ENCODE measurements at places on chromosomes 5 and 9.

GRCh38 chr5:88976914-88977313, 93.9 kb upstream of the MEF2C start:
- DNase-seq = no peak

DNA sequence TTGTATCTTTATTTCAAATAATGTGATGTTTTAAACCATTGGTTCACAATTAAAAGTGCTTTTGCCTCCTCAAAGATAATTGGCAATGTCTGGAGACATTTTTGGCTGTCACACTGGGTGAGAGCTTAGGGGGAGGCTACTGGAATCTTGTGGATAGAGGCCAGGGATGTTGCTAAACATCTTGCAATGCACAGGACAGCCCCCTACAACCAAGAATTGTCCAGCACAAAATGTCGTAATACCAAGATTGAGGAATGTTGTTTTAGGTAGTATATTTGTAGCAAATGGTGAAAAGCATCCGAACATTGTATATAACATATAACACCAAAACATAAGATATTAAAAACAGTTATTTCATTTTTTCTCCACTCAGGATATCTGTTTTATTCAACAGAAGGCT, 99.8 kb downstream of the SLC44A1 start:
- DNase-seq = no peak

GRCh38 chr5:3355126-3355525, 240.5 kb upstream of the IRX1 start:
- no peak for DNase-seq

DNA sequence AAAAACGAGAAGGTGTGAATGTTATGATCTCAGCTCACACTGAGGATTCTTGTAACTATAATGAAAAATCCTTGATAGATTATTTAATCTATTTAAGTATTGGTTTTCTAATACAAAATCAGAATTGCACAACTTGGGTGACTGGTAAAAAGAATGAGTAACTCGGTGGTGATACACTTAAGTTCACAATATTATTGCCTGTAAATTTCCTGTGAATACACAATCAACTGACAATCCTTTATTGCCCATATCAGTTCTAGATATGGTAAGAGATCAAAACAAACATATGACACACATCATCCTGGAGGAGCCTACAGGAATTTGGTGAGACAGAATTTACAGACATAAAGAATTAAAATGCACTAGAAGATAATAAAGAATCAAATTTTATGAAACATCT, 14.1 kb upstream of the LURAP1L start:
- no peak for DNase-seq

- no peak for DNase-seq
Observed at GRCh38 chr9:97675655-97676054, 21.5 kb downstream of the XPA start.

GRCh38 chr5:179135006-179135405, 74.8 kb downstream of the ZNF354C start:
- DNase-seq = no peak

DNA sequence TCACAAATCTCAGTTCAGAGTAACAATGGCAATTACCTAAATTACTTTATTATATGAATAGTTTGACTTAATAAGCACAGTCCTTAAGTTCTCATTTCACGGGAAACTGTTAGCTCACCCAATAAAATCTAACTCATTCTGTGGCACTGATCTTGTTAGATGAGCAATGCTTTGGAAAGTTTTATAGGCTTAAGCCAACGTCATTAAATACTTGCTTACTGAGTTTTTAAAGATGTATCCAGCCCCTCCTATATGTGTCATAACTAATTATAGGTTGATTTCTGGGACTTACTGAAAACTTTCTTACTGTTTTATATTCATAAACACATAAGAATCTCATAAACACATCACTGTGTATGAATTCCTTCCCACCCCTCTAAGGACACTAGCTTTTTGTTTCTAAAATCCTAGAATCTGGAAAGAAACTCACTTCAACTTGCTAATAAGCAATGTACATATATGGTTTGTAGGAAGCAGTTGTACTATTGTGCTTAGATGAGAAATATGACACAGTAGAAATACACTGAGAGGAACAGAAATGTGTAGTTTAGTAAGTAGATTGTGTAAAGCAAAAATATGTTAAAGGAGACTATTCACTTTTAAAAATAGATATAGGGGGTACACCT, 14.1 kb upstream of the MARCOL start:
- no peak for DNase-seq

- DNase-seq = no peak
Observed at GRCh38 chr9:89444274-89444673, 53.6 kb downstream of the SEMA4D start.

DNA sequence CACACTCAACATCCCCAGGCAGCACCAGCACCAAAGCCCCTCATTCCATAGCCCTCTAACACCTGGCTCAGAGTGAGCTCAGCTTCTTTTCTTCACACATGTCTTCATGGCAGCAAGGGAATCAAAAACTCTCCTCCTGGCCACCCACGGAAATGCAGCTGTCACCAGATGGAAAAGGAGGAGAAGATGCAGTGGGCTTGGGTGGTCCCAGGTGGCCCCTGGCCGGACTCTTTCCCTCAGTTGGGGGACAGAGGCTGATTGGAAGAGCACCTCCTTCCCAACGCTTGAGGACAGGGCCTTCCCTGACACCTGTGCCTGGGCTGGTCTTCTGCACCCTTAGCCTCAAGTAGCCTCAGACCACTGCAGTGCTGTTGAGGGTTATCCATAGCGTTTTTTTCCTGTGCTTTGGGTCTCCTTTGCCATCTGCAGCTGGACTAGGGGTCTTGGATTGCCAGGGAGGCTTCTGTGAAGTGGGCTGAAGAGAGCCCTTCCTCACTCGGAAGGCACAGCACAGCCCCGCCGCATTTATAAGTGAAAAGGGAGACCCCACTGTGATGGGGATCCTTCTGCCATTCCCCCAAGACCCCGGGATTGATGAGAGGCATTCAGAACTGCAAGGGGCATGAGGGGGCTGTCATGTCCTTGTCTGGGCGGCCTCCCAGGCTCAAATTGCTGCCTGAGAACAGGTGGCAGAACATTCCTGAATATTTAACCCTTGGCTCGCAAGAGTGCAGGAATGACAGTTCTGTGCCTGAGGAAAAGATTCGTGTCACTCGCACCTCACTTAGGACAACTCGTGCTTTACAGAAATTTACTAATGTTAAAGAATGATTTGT, 200.0 kb downstream of the AUH start:
- DNase-seq = no peak

- DNase-seq = peak; percentile 69
Observed at GRCh38 chr5:151157426-151158286, at the start of gene ANXA6. Gene ANXA6 (minus strand): TSS chr5:151157779. CDS start chr5:151147901, 9,878 bp downstream.

GRCh38 chr5:53425687-53426511, 54.5 kb upstream of the FST start:
- no peak for DNase-seq

- no peak for DNase-seq
Observed at GRCh38 chr5:148805326-148806290, 20.8 kb upstream of the ADRB2 start.

DNA sequence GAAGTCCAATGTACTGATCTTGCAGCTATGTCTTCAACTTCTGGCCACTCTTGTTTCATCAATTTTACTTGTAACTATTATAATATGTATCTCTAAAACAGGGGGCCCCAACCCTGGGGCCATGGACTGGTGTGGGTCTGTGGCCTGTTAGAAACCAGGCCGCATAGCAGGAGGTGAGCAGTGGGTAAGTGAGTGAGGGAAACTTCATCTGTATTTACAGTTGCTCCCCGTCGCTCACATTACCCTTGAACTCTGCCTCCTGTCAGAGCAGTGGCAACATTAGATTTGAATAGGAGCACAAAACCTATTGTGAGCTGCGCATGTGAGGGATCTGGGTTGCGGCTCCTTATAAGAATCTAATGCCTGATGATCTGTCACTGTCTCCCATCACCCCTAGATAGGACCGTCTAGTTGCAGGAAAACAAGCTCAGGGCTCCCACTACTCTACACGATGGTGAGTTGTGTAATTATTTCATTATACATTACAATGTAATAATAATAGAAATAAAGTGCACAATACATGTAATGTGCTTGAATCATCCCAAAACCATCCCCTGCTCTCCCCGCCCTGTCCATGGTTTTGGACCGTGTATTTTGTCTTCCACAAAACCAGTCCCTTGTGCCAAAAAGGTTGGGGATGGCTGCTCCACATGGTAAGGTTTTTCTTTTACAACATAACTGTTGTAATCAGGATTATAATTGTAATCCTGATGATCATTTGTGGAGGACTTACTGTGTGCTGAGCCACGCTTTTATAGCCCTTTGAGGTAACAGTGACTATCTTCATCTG, 26.9 kb upstream of the SH3PXD2B start:
- no peak for DNase-seq

DNA sequence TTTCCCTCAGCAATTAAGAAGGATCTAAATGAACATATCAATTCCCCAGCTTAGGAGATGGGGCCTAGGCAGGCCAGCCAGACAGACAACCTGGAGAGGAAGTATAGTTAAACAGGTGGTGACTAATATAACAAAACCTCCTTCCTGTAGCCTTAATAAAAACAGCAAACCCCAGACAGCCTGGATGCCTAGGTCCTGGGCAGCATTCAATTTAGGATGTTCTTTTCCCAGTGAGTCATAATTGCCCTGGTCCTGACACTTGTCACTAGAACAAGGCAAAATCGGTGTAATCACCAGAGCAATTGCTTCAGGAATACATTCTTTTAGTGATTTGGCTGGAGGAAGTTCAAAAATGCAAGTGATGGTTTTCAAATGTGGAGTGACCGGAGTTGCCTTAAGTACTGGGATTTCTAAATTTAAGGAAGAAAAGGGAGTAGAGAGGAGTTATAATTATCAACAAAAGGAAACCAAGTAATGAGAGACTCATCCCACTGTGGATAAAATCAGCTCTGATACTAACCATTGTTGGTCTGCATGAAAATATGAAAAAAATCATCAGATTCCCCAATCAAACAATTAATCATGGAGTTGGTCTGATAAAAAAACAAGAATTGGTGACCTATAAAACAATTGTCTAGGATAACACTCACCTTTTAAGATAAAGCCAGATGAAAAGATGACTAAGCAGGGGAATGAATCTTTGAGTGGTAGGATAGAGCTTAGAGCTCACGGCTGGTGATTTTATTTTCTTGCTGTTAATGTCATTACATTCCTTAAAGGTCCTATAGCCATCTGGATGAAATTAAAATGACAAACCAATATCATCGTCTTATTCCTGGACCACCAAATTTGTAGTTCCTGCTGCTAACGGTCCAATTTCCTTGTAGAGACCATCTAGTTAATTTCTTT, 39.0 kb upstream of the TARS1 start:
- DNase-seq = no peak

DNA sequence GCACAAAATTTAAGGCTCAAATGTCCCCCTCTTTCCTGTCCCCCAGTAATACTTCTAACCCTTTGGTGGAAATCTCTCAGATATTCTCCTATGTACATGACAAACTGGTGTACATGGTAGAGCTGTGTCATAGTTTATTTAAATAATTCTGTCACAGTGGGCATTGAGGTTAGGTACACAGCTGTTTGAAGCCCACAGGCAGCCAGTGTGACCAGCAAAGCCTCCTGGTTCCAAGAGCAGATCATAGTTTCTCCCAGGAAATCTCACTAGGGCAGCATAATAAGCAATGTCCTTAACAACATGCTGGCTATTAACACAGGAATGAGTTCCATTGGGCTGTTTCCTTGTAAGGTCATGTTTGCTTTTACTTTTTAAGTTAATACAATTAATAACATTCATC, 63.9 kb downstream of the NDST1 start:
- DNase-seq = no peak

- DNase-seq = no peak
Observed at GRCh38 chr5:141880961-141881801, 3.0 kb upstream of the PCDH1 start.

DNA sequence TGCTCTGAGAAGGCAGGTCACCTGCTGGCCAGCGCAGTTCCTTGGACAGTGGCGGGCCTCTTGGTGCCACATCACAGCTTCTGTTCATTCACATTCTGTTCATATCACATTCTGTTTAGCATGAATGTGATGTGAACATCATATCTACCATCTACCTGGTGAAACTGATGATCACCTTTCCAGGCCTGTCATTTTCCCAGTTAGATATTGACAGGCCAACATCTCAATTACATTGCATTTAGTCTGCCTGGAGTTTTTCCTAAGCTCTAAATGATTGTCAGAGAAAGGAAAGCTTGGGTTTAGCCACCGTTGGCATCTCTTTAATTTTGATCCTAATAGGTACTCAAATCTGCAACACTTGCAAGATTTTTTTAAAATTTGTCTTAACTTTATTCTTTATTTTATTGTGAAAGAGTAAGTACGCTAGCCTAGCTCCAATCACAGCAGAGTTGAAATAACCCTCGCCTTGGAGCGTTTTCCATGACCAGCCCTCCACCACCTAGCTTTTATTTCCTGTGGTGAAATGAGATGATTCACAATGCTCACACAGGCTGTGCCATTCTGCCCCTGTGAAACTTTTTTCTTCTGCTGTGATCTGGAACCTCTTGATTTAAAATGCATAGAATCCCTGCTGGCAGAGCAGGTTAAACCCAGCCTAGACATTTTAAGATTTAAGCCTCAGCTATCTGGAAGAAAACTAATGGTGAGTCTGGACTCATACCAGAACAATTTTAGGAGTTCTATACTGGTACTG, 225.0 kb downstream of the ESM1 start:
- DNase-seq = no peak

GRCh38 chr5:134127376-134127861, 12.9 kb downstream of the TCF7 start:
- no peak for DNase-seq

DNA sequence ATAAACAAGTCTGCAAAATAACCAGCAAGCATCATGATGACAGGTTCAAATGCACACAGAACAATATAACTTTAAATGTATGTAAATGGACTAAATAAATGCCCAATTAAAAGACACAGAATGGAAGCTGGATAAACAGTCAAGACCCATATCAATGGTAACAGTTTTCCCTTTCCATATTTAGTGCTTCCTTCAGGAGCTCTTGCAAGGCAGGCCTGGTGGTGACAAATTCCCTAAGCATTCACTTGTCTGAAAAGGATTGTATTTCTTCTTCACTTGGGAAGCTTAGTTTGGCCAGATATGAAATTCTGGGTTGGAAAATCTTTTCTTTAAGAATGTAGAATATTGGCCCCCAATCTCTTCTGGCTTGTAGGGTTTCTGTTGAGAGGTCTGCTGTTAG, 120.2 kb upstream of the RASA1 start:
- DNase-seq = no peak

DNA sequence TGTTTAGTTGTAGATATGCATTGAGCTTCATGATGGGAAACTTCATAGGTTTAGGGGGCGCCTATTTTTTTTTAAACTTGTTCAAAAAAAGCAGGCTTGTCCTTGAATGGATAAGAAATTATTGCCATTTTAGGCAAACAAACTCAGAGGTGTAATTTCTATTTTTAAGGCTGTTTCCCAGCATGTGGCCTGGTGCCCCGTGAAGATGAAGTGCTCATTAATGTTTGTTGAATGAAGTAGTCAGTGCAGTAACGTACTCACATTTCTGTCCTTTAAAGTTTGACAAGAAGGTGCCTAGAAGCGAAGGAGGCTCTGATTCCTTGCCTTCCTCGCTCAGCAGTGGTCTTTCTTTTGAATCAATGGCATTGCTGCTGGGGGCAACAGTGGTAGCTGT, 54.3 kb downstream of the ZNF618 start:
- no peak for DNase-seq
